MM.1S (cell line): ENCODE measurements at places on chromosomes 12 and 14.

DNA sequence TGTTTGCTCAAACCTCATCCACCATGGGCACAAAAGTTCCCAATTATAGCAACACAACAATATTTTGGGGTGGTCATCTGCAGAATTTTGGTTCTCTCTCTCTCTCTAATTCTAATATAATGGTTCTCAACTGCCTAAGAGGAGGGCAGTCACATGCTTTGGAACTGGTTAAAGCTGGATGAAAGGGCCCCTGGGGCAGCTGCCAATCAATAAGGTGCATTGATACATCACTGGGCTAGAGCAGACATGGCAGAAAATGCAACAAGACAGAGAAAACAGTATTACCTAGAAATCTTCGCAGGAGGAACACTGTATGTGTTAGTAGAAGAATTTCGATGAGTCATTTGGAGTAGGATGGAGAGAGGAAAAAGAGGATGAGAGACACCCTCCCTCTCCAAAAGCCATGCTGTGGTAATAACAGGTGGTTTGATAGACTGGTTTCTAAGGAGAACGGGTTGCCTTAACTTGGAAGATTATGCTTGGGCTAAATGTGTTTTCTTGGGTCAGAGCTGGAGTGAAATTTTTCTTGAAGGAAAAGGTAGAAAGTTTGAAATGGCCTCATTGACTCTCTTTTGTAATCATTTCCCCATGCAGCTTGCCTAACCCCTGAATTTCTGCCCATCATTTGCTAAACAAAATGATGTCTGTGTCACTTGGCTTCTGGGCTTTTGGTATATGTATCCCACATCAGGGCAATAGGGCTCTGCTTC, 67.1 kb upstream of the HIF1A start:
- no peaks in the 10 kb centered on the region for H3K27me3 ChIP-seq
- DNase-seq, result no peak
- H3K4me1 ChIP-seq, result no peaks in the 10 kb centered on the region
- H3K4me3 ChIP-seq, result no peak overlapping the region

DNA sequence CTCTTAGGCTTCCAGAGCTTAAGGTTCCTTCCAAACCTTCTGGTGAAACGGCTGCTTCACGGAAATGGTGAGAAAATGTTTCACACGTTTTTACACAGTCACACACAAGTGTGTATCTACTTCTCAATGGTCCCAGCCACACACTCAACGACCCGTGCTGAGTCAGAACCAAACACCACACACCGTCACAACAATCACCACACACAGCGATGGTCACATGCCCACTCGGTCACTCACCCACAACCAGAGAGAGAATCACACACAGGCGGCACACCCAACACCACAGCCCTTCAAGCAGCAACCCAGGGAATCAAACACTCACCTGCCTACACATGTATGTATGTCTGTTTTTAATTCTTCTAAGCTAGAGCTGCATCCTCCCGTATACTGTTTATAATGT, 12.6 kb upstream of the PLEKHD1 start:
- H3K4me1 ChIP-seq, result no peaks in the 10 kb centered on the region
- H3K27ac ChIP-seq, result no peak overlapping the region
- H3K36me3 ChIP-seq, result no peaks in the 10 kb centered on the region
- H3K27me3 ChIP-seq, result no peaks in the 10 kb centered on the region

GRCh38 chr14:20610002-20610765, 19.0 kb upstream of the RNASE12 start:
- no peak overlapping the region for H3K27ac ChIP-seq
- H3K36me3 ChIP-seq, result no peaks in the 10 kb centered on the region
- DNase-seq, result peak; percentile 41
- H3K4me1 ChIP-seq, result no peaks in the 10 kb centered on the region; the same call in 1 of the 2 replicates
- no peaks in the 10 kb centered on the region for H3K27me3 ChIP-seq

GRCh38 chr14:100078997-100079725, 13.9 kb downstream of the EVL start:
- H3K4me3 ChIP-seq, result no peak overlapping the region
- no peaks in the 10 kb centered on the region for H3K27me3 ChIP-seq
- H3K36me3 ChIP-seq, result no peaks in the 10 kb centered on the region
- no peaks in the 10 kb centered on the region for H3K4me1 ChIP-seq
- H3K27ac ChIP-seq, result no peak overlapping the region
- DNase-seq, result peak; percentile 14

- no peak overlapping the region for H3K27ac ChIP-seq
- H3K4me3 ChIP-seq, result no peak overlapping the region
Observed at GRCh38 chr12:109710747-109711595, 2.7 kb upstream of the FAM222A start.

DNA sequence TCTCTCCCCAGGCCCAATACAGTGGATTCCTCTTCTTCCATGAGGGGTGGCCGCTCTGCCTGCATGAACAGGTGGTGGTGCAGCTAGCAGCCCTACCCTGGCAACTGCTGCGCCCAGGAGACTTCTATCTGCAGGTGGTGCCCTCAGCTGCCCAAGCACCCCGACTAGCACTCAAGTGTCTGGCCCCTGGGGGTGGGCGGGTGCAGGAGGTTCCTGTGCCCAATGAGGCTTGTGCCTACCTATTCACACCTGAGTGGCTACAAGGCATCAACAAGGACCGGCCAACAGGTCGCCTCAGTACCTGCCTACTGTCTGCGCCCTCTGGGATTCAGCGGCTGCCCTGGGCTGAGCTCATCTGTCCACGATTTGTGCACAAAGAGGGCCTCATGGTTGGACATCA, 3.8 kb downstream of the ARHGEF40 start:
- no peak overlapping the region for H3K4me3 ChIP-seq
- H3K36me3 ChIP-seq, result no peaks in the 10 kb centered on the region
- peaks cover 9% of the 10 kb centered on the region for H3K27me3 ChIP-seq
- H3K27ac ChIP-seq, result no peak overlapping the region

GRCh38 chr12:45849289-45849688, 119.8 kb downstream of the ARID2 start:
- H3K27ac ChIP-seq, result no peak overlapping the region
- no peaks in the 10 kb centered on the region for H3K4me1 ChIP-seq
- no peak overlapping the region for H3K4me3 ChIP-seq
- no peaks in the 10 kb centered on the region for H3K27me3 ChIP-seq
- DNase-seq, result no peak

- peak overlapping the region; percentile 75 for H3K4me3 ChIP-seq
- no peaks in the 10 kb centered on the region for H3K27me3 ChIP-seq
- no peaks in the 10 kb centered on the region for H3K36me3 ChIP-seq
- no peak for DNase-seq
Observed at GRCh38 chr12:4320497-4320852, 538 bp upstream of the TIGAR start.

- H3K27me3 ChIP-seq, result no peaks in the 10 kb centered on the region
- H3K36me3 ChIP-seq, result no peaks in the 10 kb centered on the region
- peaks cover 7% of the 10 kb centered on the region for H3K4me1 ChIP-seq
- peak overlapping the region; percentile 50 for H3K4me3 ChIP-seq
Observed at GRCh38 chr12:50901685-50902113, 50.6 kb upstream of the HIGD1C start.

DNA sequence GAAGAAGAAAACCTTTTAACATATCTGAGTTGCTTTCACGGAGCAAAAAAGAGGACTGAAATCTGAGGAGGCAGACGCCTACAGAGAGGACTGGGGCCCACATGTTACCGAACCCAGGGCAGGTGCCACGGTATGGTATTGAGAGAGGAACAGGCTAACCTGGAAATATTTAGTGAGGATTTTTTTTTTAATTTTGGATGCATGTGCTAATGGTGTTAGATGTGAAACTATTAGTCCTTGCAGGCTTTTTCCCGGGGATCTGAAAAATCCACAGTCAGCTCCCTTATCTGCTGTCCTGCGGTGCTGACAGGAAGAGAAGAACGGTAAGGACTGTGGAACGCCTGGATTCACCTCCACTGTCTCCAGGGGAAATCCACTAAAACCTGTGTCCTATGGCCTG, 819.7 kb downstream of the TMEM121 start:
- no peak overlapping the region for H3K4me3 ChIP-seq
- DNase-seq, result no peak
- H3K36me3 ChIP-seq, result no peaks in the 10 kb centered on the region
- no peaks in the 10 kb centered on the region for H3K27me3 ChIP-seq

GRCh38 chr14:23023022-23023794, 11.5 kb downstream of the PSMB5 start:
- no peaks in the 10 kb centered on the region for H3K4me1 ChIP-seq
- H3K36me3 ChIP-seq, result no peaks in the 10 kb centered on the region
- H3K27ac ChIP-seq, result no peak overlapping the region

DNA sequence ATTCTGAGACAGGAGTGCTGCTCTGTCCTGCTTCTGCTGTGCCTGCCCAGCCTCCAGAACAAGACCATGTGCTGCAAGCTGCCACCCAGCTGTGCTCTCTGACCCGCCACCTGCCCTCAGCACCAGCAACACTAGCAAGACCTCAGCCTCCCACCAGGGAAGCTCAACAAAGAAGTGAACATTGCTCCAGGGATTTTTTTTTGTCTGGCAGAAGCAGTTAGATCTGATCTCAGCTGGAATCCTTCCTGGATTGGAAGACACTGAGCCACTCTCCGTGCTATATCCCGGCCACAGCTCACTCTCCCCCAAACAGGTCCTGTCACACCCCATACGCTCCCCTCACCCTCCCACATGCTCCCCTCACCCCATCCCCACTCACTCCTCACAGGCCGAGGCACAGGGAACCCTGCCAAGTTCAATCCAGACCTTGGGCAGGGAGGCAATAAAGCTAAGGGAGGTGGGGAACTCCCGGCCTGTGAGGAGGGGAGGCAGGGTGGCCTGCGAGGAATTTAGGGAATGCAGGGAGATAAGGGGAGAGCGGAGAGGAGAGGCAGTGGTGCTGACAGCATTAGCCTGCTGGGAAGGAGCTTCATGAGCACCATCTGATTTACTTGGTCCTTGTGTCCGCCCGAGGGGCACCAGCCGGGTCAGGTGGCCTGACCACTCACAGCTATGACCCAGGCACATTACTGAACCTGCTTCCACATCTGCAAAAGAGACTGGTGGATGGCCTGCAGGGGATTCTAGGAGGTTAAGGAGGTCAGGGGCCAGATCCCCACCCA, 29.7 kb downstream of the CCDC85C start:
- no peaks in the 10 kb centered on the region for H3K27me3 ChIP-seq
- no peak overlapping the region for H3K27ac ChIP-seq
- DNase-seq, result no peak
- no peaks in the 10 kb centered on the region for H3K36me3 ChIP-seq
- H3K4me3 ChIP-seq, result no peak overlapping the region

GRCh38 chr12:94078138-94078723, 70.1 kb upstream of the PLXNC1 start:
- no peaks in the 10 kb centered on the region for H3K4me1 ChIP-seq
- H3K27ac ChIP-seq, result no peak overlapping the region
- no peak for DNase-seq

DNA sequence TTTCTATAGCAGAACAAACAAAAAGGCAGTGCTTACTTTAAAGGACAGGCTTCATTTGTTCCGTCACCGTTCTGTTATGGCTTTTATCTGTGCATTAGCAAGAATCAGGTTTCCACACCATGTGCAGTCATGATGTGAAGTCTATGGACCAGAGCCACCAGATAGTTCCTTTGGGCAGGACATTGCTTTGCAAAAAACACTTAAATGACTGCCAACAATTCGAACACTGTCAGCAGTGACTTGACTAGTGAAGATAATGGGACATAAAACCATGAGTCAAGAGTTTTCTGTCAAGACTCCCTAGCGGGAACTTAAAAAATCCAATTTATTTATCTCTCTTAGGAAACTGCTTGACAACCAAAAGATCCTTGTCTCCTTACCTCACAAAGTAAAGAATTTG, 80.3 kb downstream of the NKX2-1 start:
- no peak for DNase-seq
- H3K4me1 ChIP-seq, result no peaks in the 10 kb centered on the region
- no peak overlapping the region for H3K4me3 ChIP-seq
- no peaks in the 10 kb centered on the region for H3K27me3 ChIP-seq
- H3K27ac ChIP-seq, result no peak overlapping the region
- H3K36me3 ChIP-seq, result no peaks in the 10 kb centered on the region

GRCh38 chr12:1126091-1126490, 135.1 kb downstream of the ERC1 start:
- peak; percentile 63 for DNase-seq
- no peak overlapping the region for H3K4me3 ChIP-seq
- peak overlapping the region; percentile 43; the same call in 1 of the 2 replicates for H3K27ac ChIP-seq
- no peaks in the 10 kb centered on the region for H3K27me3 ChIP-seq
- H3K4me1 ChIP-seq, result peaks cover 4% of the 10 kb centered on the region; the same call in 1 of the 2 replicates

DNA sequence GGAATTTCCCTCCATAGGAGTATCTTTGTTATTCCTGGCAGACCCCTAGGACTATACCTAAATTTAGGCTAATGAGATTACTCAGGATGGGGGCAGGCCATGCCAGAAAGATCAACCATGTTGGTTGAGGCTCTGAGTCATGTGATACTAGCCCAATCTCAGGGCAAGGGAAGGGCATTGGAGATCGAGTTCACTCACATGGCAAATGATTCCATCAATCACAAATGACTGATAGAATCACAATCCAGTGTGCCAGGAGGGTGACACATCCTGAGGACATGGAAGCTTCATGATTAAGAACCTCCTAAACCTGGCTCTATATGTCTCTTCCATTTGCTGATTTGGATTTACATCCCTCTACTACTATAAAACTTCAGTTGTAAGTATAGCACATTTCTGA, 182.3 kb downstream of the NTF3 start:
- no peaks in the 10 kb centered on the region for H3K36me3 ChIP-seq
- H3K4me3 ChIP-seq, result no peak overlapping the region
- H3K27ac ChIP-seq, result no peak overlapping the region
- no peaks in the 10 kb centered on the region for H3K4me1 ChIP-seq
- no peak for DNase-seq
- no peaks in the 10 kb centered on the region for H3K27me3 ChIP-seq

DNA sequence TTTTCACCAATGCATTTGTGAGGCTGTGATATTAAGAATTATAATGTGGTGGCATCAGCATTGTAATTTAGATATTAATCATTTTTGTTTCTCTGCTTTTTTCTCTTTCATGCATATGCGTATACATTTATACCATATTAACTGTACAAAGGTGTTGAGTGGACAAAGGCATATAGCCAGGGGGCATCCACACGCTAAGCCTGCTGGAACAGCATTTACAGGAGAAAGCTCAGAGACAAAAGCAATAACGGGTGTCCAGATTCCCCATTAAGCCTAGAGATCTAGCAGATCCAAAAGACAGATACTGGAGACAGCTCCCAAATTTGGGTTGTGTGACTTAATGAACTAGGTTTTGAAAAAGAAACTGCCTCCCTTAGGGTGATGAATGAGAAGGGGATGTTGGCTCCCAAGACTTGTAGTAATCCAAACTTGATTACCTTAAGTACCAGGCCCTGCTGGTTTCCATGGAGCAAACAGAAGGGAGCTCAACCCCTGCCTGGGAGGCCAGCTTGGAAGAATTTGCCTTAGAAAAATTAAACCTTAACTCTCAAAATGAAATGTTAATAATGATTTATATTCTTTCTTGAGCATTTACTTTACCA, 181.9 kb downstream of the SLC6A15 start:
- H3K36me3 ChIP-seq, result no peaks in the 10 kb centered on the region
- no peak for DNase-seq
- H3K27ac ChIP-seq, result no peak overlapping the region
- no peaks in the 10 kb centered on the region for H3K27me3 ChIP-seq
- no peak overlapping the region for H3K4me3 ChIP-seq
